ENCODE measurements at places on chromosomes 16 and 17.
A peak's percentile ranks its signal among the peaks of the same experiment; 100 is the strongest.

GRCh38 chr17:56727876-56728617 is 105.7 kb downstream of the C17orf67 start:
- DNase-seq = no peak

GRCh38 chr17:72514321-72514861 is 393.6 kb downstream of the SOX9 start:
- no peak for DNase-seq

DNA sequence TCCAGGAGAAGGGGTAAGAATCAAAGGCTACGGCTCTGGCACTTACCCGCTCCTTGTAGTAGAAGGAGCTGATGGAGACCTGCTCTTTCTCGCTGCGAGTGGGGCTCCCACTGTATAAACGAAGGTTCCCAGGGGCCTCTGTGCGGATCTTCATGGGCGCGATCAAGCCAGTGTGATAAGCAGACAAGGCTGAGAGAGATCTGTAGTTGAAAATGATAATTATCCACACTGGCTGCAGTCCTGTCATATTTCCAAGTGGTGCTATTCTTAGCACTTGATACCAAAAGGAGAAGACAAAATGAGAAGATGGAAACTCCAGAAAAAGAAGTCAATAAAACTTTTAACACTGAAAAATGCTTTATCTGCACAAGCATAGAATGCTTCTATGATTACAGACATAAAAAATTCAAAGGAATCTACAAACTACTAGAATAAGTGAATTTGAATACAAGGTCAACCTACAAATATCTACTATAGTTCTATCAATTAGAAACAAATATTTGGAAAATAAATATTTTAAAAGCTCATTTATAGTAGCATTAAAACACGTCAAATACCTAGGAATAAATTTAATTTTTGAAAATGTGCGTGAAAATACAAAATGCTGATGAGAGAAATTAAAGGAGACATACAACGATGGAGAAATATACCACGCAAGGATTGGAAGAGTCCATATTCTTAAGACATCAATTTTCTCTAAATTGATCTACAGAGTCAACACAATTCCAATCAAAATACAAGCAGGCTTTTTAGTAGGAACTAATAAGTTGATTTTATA is 80.8 kb downstream of the WDR59 start:
- no peak for DNase-seq

DNA sequence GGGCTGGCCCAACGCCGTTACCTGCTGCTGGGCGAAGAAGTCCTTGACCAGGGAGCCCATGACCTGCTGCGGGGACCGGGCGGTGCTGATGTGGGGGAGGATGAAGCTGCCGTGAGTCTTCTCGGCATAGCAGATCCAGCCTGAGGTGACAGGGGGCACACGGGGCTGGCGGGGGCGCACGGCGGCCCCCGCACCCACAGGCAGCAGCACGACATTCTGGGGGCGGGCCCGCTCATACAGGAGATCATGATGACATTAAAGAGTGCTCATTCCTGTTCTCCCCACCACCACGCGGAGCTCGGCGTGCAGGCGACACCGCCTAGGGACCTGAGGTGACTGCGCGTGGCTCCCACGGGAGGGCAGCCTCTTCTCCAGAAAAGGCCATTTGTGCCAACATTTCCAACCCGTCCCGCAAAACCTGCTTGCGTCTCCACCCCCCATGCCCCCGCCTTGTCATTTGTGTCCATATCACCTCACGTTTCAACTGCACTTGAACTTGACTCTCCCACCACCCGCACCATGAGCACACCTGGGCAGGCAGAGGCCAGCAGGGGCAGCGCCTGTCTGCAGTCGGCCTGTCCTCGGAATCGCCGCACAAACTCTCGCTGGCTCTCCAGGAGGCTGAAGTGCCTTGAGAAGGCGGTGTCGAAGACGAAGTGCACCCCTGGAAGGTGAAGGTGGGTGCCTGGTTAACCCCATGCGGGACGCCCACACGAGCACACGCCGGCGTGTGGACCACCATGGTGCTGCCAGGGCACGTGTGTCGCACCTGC is 6.4 kb downstream of the CIAO3 start:
- DNase-seq = no peak

DNA sequence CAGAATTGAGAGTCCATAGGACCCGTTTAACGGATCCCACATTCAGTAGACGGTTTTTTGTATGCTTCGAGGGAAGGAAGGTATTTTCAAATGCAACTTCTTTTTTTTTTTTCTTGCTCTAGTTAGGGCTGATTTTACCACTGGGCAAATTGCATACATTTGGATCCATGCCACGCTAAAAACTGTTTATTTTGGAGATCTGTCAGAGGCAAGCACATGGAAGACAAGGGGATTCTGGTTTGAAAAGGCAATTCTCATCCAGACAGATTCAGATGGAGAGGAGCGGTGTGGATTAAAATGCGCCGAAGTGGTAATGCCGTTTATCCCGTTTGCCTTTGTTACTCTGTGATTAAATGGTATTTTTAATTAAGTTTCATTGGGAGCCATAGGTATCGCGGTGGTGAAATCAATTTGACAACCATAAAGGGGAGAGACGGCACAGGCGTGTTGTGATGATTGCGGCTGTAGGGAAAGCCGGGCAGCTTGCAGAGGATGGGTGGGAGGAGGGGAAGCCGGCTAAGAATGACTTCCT is 170.4 kb downstream of the IRX3 start:
- no peak for DNase-seq

DNA sequence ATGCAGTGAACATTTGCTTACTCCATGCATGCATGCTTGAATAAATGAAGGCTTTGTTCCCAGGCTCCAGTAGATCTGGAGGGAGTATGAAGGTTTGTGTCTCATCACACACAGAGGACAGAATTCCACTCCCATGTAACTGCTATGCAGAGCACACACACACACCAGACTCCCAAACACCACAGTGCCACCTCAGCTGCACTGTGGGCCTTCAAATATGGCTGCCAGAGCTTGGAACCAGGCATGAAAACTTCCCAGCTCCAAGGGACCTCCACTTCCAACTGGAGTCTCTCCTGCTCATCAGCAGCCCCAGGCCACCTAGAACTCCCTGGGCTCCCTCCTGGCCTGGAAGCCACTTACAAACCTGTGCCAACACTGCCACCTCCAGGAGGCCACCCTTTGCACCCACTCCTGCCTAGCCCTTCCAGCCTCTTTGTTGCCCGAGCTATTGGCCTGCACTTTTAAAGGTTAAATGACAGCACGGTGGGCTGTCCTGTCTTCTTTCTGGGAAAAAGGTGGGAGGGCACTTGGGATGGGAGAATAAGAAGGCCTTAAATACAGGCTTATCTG is 151.2 kb downstream of the ZNF423 start:
- DNase-seq = no peak

DNA sequence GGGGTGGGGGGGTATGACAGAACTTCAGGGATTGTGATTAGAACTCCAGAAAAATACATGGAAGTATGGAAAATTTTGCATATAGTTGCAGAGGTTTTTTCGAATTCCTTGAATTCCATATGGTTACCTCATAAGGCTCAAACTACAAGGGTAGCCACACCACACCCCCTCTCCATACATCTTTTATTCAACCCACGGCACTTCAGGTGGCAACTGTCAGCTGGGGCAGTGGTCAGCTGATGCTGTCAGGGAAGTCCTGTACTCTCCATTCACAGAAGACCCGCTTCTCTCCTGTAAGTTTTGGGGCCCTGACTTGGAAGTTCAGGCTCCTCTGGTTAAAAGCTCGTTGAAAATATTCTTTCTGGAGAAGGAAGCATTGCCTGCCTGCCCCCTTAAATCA is 57.5 kb upstream of the CLEC19A start:
- DNase-seq = no peak

DNA sequence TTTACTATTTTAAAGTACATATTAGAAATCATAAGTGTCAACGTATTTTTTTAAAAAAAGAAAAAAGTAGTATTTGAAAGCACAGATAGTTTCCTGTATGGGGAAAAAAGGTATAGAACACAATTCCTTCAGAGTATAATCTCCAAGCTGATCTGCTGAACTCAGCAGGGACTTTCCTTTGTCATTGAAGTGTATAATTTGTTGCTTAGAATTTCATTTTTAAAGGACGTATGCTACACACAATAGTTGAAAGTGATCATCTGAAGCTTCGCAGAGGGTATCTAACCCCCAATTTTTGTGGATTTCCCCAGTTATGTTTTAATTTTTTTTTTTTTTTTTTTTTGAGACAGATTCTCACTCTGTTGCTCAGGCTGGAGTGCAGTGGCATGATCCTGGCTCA is 20.2 kb upstream of the MAPT start:
- DNase-seq = no peak

GRCh38 chr16:12061336-12062055 is 85.0 kb downstream of the SNX29 start:
- no peak for DNase-seq

GRCh38 chr17:57876866-57877237 is 27.0 kb upstream of the MRPS23 start:
- no peak for DNase-seq

DNA sequence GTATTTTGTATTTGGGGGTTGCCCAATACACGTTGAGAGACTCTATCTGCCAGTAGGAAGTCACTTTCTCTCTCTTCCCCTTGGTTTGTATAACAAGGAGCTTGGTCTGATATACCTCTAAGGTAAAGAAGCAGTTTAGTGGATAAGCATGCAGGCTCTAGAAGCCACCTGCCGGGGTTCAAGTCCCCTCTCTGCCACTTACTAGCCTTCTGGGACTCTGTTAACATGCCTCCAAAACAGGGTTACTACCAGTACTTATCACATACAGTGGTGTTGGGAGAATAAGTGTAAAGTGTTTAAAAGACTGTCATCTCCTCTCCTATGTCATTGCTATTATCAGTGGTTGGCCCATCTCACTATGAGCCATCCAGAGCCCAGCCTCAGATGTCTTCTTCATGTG is 156.1 kb upstream of the HS3ST3A1 start:
- no peak for DNase-seq

- no peak for DNase-seq
Measured at GRCh38 chr17:77068915-77069314, 71.9 kb upstream of the SEC14L1 start.

DNA sequence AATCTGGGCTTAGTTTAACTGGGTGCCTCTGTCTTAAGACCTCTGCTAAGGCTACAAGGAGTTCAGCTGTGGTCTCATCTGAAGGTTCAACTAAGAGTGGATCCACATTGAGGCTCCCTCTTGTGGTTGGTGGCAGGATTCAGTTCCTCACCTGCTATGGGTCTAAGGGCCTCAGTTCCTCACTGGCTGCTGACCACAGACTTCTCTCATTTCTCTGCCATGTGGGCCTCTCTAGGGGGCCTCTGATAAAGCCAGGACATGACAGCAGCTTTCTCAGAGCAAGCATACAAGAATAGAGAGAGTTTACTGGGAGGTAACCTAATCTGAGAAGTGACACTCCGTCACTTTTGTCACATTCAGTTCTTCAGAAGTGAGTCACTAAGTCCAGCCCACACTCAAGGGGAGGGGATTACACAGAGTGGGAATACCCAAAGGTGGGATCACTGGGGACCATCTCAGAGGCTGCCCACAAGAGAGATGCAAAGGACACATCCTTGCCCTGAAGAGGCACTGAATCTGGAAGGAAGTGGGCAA is 19.2 kb upstream of the ABAT start:
- peak; percentile 14 for DNase-seq

- peak; percentile 8 for DNase-seq
Measured at GRCh38 chr16:23026784-23027362, 122.4 kb downstream of the USP31 start.

- no peak for DNase-seq
Measured at GRCh38 chr16:89974870-89975269, 26.3 kb downstream of the DEF8 start.

- DNase-seq = no peak
Measured at GRCh38 chr16:25297151-25297787, 39.6 kb upstream of the ZKSCAN2 start.

DNA sequence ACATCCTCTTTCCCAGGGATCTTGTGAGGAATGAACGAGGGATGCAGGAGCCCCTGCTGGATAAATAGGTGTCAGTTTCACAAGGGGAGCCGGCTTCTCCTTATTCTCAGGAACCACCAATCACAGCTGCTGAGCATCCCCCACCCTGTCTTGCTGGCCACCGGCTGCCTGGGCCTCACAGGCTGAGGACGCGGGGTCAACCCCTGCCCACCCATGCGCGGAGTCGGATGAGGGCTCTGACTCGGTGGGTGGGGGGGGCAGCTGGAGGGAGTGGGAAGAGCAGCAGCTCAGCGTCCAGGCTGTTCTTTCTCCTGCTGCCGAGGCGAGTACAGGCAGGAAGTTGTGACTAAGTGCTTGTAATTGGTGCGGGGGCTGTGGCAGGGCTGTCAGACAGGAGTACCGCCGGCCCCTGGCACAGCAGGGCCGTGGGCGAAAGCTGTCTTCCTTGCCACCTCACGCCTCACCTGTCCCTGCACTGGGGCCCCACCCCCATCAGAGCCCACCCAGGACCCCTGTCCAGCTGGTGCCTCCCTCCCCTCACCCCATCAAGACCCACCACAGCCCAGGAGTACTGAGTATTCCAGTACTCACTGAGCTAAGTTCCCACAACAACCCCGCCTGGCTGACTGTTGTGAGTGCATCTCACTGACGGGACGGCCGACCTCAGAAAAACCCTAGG is 11.0 kb upstream of the DPEP1 start:
- DNase-seq = peak; percentile 94

GRCh38 chr16:78445818-78446217 is 346.4 kb downstream of the WWOX start:
- DNase-seq = no peak

- DNase-seq = no peak
Measured at GRCh38 chr17:50132104-50132794, 2.3 kb upstream of the SAMD14 start.

DNA sequence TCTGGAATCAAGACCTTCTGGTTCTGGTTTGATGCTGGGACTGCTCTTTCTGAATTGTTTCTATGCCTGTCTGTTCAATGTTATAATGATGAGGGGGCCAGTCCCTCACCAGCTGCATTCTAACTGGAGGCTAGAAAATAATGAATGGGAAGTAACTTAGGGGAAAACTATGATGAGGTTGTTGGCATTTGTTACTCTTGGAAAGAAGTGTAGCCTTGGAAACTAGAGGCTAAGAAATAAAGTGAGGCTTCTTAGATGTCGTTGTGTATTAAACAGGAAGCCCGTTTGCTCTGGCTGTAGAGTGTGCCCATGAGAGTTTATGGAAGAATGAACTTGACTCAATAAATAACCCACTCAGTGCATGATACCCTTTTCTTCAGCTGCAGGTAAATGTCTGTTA is 140.8 kb downstream of the PRKCA start:
- no peak for DNase-seq

DNA sequence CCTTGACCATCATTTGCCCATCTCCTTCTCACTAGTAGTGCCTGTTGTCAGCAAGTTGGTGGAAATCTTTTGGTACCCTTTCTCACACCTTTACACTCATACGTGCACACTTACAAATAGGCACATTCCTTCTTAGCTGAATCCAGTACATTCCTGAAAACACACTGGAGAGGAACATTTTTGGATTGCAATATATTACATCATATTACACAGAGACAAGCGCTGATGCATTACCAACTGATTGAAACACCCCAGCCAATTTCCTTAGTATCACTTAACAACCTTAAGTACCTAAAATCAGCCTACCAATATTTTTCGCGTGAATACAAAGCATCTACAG is 64.1 kb downstream of the PLCG2 start:
- no peak for DNase-seq

- no peak for DNase-seq
Measured at GRCh38 chr16:57271063-57271345, 13.5 kb downstream of the PLLP start.

Data from brain microvascular endothelial cell (primary cell).